PC-9 (cell line): ENCODE measurements at places on chromosomes 11 and 22. TPM values are rescaled to one million over a fixed set of nuclear protein-coding genes. Genes with fewer than 3 reads are reported as not detected.
A peak's percentile ranks its signal among the peaks of the same experiment; 100 is the strongest.

DNA sequence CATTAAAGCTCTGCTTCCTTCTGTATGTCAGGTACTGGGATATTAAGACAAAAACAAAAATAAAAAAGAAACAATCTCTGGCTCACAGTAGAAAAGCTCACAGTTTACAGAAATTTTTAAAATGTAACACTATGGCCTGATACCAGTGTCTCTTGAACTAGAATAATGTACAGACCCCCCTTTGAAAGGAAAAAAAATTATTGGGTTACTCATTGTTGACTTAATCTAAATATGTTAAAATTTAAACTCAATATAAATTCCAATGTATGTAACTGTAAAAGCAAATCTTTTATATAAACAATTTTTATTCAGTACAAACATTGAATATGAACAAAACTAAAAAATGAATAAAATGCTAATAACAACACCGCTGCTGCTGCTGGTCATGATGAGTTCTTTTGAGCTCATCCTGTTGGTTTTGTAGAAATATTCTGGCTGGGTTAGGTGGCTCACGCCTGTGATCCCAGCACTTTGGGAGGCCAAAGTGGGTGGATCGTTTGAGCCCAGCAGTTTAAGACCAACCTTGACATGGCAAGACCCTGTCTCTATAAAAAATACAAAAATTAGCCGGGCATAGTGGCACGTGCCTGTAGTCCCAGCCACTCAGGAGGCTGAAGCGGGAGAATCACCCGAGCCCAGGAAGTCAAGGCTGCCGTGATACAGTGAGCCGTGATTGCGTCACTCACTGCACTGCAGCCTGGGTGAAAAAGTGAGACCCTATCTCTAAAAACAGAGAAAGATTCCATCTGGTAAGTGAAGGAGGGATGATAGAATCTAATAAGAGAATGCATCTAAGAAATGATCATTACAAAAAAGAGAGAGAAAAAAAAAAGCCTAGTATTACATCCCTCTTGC is 11.8 kb upstream of the KCNE3 start:
- no peaks in the 10 kb centered on the region for H3K4me1 ChIP-seq
- H3K27ac ChIP-seq = no peak overlapping the region
- DNase-seq = no peak
- no peaks in the 10 kb centered on the region for H3K27me3 ChIP-seq
- no peaks in the 10 kb centered on the region for H3K36me3 ChIP-seq
- H3K4me3 ChIP-seq = no peak overlapping the region

GRCh38 chr11:91800208-91800914 is 424.3 kb upstream of the FAT3 start:
- no peaks in the 10 kb centered on the region for H3K27me3 ChIP-seq
- DNase-seq = no peak
- H3K36me3 ChIP-seq = no peaks in the 10 kb centered on the region
- H3K4me3 ChIP-seq = no peak overlapping the region

DNA sequence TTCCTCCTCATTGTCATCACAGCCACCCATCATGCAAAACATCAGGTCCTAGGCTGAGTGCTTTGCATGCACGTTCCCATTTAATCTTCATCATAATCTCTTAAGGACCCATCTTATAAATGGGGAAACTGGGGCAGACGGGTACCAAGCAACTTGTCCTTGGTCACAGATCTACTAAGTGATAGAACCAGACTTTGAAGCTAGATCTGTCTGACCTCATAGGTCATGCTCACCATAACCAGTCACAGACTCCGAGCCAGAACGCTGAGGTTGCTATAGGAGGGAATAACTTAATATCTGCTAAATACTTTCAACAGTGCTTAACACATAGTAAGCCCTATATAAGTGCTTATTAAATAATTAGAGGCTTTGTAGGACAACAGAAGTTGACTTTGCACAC is 37.7 kb downstream of the POU2AF3 start:
- H3K4me1 ChIP-seq = peaks cover 64% of the 10 kb centered on the region
- no peaks in the 10 kb centered on the region for H3K36me3 ChIP-seq
- no peak for DNase-seq
- no peak overlapping the region for H3K4me3 ChIP-seq

GRCh38 chr11:104372111-104372510 is 208.2 kb upstream of the PDGFD start:
- no peaks in the 10 kb centered on the region for H3K27me3 ChIP-seq
- H3K4me3 ChIP-seq = no peak overlapping the region
- no peaks in the 10 kb centered on the region for H3K4me1 ChIP-seq
- no peak overlapping the region for H3K27ac ChIP-seq
- no peaks in the 10 kb centered on the region for H3K36me3 ChIP-seq
- DNase-seq = no peak

DNA sequence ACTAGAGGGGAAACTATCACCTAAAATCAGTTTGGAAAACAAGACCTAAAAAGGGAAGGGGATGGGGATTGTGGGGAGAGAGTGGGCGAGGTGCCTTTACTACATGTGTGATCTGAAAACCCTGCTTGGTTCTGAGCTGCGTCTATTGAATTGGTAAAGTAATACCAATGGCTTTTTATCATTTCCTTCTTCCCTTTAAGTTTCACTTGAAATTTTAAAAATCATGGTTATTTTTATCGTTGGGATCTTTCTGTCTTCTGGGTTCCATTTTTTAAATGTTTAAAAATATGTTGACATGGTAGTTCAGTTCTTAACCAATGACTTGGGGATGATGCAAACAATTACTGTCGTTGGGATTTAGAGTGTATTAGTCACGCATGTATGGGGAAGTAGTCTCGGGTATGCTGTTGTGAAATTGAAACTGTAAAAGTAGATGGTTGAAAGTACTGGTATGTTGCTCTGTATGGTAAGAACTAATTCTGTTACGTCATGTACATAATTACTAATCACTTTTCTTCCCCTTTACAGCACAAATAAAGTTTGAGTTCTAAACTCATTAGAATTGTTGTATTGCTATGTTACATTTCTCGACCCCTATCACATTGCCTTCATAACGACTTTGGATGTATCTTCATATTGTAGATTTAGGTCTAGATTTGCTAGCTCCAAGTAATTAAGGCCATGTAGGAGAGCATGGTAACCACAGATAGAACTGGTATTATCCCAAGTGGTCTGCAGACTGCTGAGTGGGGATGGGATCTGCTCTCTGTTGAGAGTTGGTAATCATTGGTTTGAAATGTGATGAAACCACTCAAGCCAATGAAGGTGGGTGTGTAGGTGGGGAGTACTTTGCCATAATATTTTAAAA is 3.6 kb downstream of the NEAT1 start:
- DNase-seq = no peak
- no peaks in the 10 kb centered on the region for H3K27me3 ChIP-seq
- H3K4me3 ChIP-seq = peak overlapping the region; percentile 90
- peaks cover 50% of the 10 kb centered on the region for H3K4me1 ChIP-seq
- peaks cover 63% of the 10 kb centered on the region for H3K36me3 ChIP-seq

Gene B3GAT1
- total RNA-seq = not detected in 2 replicates

Gene MGAT3
- total RNA-seq = not detected in 2 replicates

Gene BATF2
- 0.46 and 1.2 TPM in 2 replicates for total RNA-seq

Gene EFEMP2
- total RNA-seq = 18.1 and 32.3 TPM in 2 replicates

Gene ALG9
- 19.1 and 27.8 TPM in 2 replicates for total RNA-seq
